Hematopoietic multipotent progenitor cell treated with erythropoietin and hydrocortisone succinate and interleukin-3 and kit ligand, for 4 days (in vitro differentiated cells): ENCODE measurements at places on chromosomes 2 and 18.
A peak's percentile ranks its signal among the peaks of the same experiment; 100 is the strongest.

DNA sequence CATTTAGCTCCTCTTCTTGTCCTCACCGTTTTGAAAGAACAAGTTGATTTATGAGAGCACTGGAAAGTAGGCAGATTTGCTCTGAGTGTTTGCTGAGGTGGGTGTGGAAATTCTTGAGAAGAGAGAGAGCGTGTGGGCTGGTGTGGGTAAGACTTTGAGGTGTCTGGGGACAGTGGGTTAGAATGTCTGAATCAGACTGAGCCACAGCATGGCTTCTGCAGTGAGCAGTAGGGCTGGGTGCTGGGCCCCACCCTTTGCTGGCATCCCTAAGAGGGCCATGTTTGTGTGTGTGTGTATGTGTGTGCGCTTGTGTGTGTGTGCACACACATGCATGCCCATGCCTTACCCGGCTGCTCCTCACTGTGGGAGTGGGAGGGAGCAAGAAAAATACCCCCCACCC is 63.7 kb downstream of the COPS8 start:
- DNase-seq: no peak

- no peak for DNase-seq
These were observed 10.9 kb upstream of the FHL2 start for GRCh38 chr2:105409717-105410116.

- no peak for DNase-seq
These were observed 374.4 kb downstream of the MTX2 start for GRCh38 chr2:176643646-176644045.

DNA sequence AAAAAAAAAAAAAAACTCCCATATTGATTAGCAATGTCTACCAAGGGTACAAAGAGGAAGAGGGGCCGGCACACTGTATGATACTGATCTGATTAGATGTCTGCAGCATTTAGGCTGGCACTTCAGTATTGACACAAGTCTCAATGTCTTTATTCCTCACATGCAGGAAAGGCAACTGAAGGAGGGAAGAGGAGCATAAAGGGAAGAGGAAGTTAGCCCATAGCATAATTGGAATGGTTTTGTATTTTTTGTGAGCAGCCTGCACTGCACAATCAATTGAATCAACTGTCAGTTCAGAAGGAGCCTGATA is 79.0 kb downstream of the DNER start:
- no peak for DNase-seq

DNA sequence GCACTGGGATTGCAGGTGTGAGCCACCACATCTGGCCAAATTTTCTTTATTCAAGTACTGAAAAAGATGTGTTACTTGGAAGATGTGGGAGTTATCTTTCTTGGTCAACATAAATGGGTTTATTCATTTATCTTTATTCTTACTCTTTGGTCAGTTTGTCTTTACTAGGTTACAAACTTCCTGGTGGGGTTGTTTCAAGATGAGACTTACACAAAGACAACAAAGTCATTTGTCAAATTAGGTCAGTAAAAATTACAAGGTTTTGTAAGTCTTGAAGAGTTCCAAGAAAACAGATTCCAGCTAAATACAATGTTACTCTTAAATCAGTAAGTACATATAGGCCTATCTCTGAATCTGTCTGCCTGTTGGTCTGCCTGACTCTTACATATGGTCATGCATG is 48.9 kb downstream of the DARS1 start:
- no peak for DNase-seq

- DNase-seq: no peak
These were observed 170.9 kb downstream of the BCL2 start for GRCh38 chr18:63148449-63149301.

GRCh38 chr2:14967729-14968128 is 335.2 kb downstream of the LRATD1 start:
- peak; percentile 96 for DNase-seq

DNA sequence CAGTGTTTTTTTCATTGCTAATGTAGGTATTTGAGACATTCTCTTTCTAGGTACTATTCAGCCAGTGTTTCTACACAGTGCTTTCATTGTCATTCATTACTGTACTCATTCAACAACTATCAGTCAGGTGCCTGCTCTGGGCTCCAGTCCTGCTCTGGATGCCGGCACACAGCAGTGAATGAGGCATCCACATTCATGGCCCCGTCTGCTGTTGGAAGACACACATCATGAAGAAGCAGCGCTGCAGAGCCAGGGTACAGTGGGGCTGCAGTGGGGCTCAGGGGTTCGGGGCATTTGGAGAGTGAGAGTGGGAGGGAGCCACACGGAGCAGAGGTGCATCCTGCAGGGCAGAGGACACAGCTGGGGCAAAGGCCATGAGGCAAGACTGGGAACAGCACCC is 737.2 kb upstream of the RAB6C start:
- DNase-seq: no peak

- DNase-seq: no peak
These were observed 3.7 kb upstream of the PPP3R1 start for GRCh38 chr2:68256093-68256450.

DNA sequence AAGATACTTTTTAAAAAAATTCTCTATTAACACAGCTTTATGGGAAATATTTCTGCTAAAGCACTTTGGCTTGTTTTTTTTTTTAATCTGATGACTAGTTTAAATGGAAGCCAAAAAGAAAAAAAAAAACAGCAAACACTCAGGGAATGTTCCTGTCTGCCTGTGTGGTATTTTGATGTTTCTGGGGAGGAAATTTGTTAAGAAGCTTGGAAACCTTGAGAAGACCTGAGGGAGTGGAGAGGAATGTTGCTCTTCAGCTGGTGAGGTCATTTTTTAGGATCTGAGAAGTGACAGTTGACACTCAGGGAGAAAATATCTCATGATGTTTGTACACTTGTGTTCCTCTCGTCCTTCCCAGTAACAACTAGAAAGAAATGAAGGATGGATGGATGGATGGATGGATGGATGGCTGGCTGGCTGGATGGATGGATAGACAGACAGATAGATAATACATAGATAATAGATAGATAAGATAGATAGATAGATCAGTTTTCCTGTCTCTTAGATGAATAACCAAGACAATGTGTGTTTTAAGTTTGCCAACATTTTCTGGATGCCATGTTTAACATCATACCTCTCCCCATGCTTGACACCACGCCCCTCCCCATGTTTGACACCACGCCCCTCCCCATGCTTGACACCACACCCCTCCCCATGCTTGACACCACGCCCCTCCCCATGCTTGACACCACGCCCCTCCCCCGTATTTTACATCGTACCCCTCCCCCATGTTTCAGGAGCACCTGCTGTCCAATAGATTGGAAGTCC is 84.8 kb downstream of the CTIF start:
- no peak for DNase-seq

DNA sequence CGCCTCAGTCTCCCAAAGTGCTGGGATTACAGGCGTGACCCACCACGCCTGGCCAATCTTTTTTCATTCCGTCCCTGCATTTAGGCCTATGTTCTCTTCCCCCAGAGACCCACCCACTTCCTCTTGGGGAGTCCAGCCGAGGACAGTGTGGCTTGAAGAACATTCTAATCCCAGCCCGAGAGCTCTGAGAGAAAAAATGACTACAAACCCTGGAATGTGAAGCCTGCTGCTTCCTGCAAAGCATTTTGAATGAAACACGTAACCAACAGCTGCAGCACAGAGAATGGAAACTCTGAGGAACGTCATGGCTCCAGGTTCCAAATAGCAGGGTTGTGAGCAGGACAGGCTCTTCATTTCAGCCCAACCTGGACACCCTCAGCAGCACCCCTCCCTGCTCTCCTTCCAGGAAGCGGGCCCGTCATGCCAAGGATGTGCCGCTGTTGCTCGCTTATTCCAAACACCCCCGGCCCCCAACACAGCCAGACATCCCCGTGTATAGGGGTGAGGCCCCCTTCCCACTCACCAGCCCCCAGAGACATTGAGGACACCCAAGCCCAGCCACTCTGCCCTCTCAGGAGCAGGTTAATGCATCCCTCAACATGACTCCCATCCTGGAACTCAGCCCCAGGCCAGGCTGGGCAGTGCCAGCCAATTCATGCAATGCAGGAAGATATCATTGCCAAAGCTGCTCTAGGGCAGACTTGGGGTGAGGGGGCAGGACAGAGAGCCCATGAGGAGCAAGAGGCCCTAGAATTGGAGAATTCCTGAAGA is 139.8 kb downstream of the ZFP36L2 start:
- DNase-seq: no peak

DNA sequence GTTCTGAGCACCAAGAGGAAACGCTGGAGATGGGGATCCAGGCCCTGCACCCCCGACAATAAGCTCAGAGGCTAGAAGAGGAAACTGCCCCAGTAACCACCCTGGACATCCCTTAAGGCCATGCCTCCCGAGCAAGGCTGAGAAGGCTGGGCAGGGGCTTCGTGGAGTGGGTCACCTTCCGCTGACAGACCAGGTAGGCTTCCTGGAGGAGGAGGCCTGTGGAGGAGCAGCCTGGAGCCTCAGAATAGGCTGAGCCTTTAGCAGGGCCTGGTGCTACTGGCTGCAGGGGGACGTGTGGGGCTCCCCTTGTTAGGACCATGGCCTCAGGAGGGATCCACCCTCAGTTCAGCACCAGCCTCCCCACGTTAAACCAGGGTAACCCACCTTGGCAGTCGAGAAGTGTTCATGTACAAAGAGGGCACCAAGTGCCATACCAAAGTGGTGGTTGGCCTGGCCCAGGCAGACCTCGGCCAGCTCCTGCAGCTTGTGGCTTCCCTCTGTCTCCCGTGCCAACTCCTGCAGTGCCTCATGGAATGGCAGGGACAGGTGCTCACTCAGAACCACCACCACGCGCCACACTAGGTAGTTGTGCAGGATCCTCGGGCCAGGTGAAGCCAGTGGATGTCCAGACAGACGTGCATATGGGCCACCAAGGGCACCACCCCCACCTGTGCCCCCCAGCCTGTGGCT is 28.5 kb upstream of the ALPP start:
- no peak for DNase-seq

DNA sequence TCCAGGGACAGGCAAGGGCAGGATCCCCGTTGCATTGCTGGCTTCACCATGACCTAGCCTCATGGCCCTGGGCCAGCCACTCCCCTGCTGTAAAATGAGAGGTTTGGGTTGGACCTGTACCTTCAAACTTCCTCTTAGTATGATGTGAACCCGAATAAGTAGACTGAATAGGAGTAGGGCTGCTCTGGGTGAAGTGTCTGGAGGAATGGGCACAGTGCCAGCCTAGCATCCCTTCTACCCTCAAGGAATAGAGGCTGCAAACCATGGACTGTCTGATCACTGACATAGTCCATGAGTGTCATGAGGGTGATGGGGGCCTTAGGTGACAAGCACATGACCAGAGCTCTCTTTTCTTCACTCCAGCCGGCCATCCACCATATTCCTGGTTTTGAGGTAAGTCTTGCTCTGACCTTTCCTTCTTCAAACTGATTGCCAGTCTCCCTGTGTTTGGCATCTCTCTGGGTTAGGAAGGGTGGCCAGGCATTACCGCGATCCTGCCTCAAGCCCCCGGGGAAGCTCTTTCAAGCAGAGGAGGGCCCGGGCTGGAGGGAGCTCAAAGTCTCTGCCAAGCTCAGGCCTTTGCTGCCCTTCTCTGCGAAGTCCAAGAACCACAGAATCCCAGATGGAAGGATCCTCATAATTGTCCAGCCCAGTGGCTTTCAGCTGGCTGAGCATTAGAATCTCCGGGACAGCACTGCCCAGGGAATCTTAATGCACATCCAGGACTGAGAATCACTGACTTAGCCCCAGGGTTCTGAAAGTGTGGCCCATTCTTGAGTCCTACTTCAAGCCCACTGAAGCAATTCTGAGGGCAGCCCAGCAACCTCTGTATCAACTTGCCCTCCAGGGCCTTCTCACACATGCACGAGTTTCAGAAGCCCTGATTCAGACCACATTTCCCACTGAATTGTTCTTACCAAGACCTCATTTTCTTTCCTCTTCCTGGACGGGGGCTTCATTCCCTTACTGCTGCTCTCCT is 148.1 kb downstream of the DYSF start:
- DNase-seq: no peak

DNA sequence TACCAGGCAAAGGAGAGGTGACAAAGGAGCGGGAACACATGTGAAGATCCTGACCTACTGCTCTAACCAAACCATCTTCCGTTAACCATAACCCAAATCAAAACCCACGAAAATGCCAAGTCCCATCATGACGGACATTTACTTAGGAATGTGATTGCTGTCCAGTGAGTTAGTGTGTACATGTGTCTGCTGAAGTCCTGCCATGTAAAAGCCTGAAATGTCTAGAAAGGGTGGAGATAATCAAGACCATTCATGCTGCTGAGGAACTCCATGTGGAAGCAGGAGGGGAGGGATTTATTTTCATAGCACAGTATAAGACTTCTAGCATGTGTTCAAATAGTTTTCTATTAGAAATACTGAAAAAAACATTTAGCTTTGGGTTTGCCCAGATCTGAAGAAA is 137.0 kb upstream of the BOD1L2 start:
- DNase-seq: no peak

- DNase-seq: no peak
These were observed 192.2 kb downstream of the ZNF385B start for GRCh38 chr2:179669196-179669595.

- peak; percentile 43 for DNase-seq
These were observed 2.5 kb downstream of the GALNT3 start for GRCh38 chr2:165791421-165792103.

DNA sequence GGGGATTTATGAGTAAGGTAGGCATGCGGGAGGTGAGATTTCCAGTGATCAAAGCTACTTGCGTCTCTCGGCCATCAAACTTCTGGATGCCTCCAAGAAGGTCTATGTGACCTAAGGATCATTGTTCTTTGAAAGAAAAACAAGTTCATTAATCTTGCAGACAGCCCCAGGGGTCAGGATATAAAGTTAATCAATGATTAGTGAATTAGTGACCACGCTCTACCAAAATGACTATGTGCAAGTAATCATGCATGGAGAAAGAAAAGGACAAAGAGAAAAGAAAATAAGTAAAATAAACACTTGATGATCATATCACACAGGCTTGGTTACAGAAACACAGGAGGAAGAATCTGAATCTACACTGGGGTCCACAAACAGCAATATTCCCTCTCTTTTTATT is 42.5 kb upstream of the BCL11A start:
- no peak for DNase-seq

DNA sequence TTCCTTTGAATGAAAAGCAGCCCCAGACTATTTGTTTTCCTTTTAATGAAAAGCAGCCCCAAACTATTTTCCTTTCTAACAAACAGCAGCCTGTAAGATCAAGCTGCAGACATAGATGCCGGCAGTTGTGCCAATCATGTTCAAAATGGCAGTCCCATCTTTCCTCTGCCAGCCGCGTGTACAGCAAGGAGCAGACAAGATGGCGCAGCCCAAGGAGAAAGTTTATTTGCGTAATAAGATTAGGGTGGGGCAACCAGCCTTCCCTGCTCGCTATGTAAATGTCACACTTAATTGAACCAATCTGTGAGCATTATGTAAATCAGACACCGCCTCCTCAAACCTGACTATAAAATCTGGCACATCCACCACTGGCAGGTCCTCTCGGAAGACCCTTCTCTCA is 226.0 kb downstream of the TGIF1 start:
- no peak for DNase-seq

DNA sequence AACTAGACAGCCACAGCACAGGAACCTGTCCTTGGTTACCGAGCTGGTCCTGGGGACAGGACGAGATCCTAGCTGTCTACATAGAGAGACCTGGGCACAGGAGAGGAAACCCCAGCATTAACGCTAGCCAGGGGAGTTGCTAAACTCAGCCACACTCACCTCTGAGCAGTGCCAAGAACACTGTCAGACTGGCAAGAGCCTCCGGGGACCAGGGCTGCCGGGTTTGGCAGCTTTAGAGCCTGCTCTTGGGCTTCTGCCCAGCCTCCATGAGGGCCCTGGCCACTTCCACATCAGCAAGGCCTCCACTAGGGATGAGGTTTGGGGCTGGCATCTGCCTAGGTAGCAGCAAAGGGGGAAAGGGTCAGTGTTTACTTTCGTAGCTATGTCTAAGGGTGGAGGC is 6.7 kb downstream of the TMBIM1 start:
- DNase-seq: no peak

GRCh38 chr2:168841445-168841844 is 39.0 kb downstream of the NOSTRIN start:
- DNase-seq: no peak
